ENCODE measurements at places on chromosomes 7 and 10. TPM values are rescaled to one million over a fixed set of nuclear protein-coding genes. Genes with fewer than 3 reads are reported as not detected.

Gene PHKG1
- total RNA-seq: 3.0 TPM

Gene ACTR3C
- total RNA-seq: 8.8 TPM

Gene MSS51
- 2.1 TPM for total RNA-seq

Gene ZNF37A
- 19.0 TPM for total RNA-seq

Gene PRTFDC1
- 0.36 TPM for total RNA-seq

Gene NT5C3A
- total RNA-seq: 38.5 TPM

Gene CRTAC1
- not detected for total RNA-seq

Gene MINDY4
- total RNA-seq: 1.6 TPM
